Hepatic stellate cell (primary cell): ENCODE measurements at places on chromosomes 3 and 15.

- DNase-seq, result peak; percentile 78
These were observed 6.8 kb downstream of the FYCO1 start for GRCh38 chr3:45988804-45989203.

GRCh38 chr3:126084768-126085180, 850 bp upstream of the SLC41A3 start:
- DNase-seq, result no peak

- no peak for DNase-seq
These were observed 327.0 kb downstream of the FEZF2 start for GRCh38 chr3:62046326-62046725.

DNA sequence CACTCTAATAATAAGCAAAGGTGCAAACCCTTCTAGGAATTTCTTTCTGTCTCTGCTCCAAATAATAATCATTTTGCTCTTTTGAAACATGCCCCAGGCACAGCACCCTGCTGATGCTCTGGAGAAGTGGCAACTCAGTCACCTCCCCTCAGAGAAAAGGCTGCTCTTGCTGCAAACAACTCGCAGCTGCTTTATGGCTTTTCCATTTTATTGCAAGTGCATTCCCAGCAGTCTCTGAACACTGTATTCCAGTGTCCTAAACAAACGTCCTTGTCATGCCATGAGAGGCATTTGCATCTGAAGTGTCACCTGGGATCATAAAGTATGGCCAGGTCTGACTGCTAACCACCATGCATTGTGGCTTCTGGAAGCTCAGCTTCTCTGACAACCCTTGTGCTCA, 358.1 kb upstream of the TRIM42 start:
- no peak for DNase-seq

DNA sequence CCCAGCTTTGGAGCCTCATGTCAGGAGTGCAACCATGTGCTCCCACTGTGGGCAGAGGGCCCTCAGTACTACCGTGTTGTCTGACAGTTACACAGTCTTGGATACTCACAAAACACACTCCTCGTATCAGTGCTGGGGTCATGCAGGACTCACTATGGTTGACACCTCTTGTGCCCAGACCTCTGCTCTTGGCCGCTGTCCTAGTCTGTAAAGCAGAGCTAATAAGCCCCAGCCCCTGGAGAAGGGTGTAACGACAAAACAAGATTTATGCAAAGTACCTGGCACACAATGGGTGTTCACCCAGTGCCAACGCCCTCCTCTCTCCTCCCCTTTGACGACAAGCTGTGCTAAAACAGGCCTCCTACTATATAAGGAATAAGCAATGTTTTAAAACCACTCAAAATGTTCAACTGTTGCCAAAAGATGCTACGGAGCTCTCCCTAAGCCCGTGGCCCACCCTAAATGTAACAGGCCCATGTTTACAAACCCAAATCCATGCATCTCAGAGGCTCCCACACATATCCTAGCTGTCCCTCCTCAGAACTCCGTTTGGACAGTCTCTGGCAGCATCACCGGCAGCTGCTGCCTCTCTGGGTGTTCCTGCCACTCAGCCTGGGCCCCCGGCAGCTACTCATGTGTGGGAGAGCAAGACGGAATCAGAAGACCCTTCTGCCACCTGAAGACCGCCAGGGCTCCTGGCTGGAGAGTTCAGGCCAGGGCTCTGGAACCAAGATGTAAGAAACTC, 65.8 kb downstream of the MRPL46 start:
- DNase-seq, result no peak

DNA sequence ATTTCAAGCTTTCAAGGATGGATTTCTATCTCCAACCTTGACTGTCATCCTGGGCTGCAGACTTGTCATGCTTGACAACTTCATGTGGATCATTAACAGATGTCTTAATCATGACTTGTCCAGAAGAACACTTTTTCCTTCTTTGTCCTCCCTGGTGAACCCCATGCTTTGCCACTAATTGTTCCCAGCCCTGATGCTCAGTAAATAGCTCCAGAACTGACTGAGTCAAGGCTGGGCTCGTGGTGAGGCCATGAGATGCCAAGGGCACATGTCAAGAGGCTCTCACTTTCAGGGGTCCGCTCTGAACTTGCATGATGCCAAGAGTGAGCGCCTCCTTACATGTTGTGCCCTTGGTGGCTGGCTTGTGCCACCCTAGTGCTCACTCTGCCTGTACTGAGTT, 48.9 kb upstream of the KY start:
- DNase-seq, result no peak

GRCh38 chr3:112560721-112561483, 860 bp downstream of the ATG3 start:
- peak; percentile 65 for DNase-seq

GRCh38 chr3:128427872-128428822, 38.5 kb downstream of the DNAJB8 start:
- no peak for DNase-seq

DNA sequence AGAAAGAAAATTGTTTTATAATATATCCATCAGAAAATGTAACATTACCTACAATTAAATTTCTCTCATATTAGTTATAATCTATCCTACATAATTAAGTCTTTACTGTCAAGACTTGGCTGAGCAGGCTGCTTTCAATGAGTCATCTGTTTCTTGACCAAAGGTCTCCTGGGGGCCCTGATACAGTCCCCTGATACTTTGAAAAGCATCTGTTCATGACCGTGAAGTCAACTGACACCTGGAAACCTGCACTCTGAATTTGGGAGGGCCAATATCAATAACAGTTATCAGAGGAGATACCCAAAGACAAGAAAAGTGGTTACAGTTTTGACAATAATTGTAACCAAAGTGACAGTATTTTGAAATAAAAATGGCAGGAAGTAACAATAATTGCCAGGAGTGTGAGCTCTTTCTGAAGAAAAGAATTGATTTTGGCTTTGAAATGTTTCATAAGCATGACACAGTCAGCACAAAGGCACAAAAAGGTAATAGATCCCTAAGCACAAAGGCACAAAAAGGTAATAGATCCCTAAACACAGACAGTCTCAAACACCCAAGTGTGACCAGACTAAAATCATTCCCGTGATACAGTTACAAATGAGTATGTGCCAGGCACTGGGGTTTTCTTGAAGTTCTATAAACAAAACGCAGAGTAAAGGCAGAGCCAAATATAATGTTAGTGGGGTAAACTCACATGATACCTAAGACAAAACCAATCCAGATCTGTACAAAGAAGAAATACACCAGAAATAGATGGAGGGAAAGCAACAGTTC, 260.7 kb downstream of the PLOD2 start:
- DNase-seq, result no peak

DNA sequence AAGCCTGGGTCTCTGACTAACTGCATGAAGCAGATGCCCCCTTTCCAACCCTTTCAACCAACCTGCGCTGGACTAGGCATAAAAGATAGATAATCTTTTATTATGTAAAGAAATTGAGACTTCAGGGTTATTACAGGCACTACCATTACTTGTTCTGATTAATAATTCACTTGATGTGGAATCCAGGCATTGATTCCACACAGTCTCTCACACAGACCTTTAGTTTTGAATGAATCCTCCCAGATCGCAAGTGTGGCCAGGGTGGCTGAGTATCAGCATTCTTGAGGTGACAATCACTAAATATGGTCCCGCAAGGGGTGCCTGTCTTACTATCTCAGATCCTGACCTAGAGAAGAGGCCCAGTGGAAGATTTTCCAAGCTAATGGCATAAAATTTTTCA, 368.9 kb upstream of the ONECUT1 start:
- DNase-seq, result no peak

GRCh38 chr3:101879102-101879501, 29.8 kb downstream of the NFKBIZ start:
- no peak for DNase-seq

- DNase-seq, result no peak
These were observed 5.7 kb downstream of the PCCB start for GRCh38 chr3:136255672-136256406.

- no peak for DNase-seq
These were observed 155.7 kb downstream of the SV2B start for GRCh38 chr15:91255670-91256192.

DNA sequence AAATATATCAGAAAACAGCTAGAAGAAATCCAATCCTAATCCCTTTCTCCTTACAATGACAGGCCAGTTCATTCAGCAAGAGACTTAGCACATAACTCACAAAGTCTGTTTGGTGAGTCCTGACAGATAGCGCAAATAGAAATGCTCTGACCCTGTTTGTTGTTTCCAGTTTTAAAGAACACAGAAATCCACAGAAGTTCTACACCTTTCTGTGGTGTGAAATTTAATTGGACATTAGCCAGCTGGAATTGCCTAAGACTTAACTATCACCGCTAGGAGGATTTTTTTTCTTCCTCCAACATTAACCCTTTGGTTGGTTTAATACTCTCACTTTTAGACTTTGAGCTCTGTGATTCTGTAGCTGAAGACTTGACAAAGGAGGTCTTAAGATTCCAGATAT, 30.8 kb downstream of the HDC start:
- no peak for DNase-seq

GRCh38 chr15:65512807-65513416, 4.6 kb downstream of the DPP8 start:
- DNase-seq, result no peak

- peak; percentile 29 for DNase-seq
These were observed 186.7 kb downstream of the NLGN1 start for GRCh38 chr3:173584093-173584837.

- no peak for DNase-seq
These were observed 190.3 kb downstream of the FEZF2 start for GRCh38 chr3:62183087-62183486.

GRCh38 chr15:55992769-55993110, 672 bp downstream of the NEDD4 start:
- no peak for DNase-seq

DNA sequence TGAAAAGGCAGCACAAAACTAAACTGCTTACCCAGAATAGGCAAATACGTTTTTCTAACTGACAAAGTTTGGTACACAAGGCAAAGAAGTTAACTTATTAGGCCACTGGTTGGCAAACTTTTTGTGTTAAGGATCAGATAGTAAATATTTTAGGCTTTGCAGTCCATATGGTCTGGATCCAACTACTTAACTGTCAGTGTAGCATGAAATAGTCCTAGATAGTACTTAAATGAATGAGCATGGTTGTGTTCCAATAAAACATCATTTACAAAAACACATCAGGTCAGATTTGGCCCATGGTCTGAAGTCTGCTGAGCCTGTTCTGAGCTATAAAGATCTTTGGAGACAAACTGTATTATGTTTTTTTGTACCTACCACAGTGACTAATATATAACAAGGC, 136.9 kb downstream of the PCCB start:
- DNase-seq, result no peak

- no peak for DNase-seq
These were observed 979.0 kb downstream of the TUSC7 start for GRCh38 chr3:117688583-117688982.

DNA sequence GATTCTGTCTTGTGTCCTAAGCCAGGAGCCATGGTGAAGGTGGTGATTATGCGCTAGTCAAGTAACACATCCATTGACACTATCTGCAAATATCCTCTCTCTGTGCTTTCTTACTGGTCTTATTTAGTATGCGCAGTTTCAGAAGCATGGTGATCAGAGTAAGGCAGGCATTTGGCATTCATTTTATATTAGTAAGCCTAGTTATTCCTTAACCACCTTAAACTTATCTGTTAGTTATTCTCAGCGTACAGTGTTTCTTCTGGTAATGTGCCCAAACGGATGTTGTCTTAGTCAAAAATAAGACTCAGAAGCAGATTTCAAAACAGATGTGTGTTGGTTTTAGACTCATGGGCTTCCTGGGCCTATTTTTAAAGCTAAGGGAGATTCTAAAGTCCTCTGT, 329.2 kb downstream of the GRM7 start:
- DNase-seq, result no peak

- no peak for DNase-seq
These were observed 195.8 kb downstream of the PLCH1 start for GRCh38 chr3:155549087-155549486.

GRCh38 chr3:45283471-45283870, 57.4 kb upstream of the TMEM158 start:
- DNase-seq, result no peak

- no peak for DNase-seq
These were observed 8.5 kb upstream of the SLC24A5 start for GRCh38 chr15:48112242-48112641.

GRCh38 chr3:9986230-9986725, 363 bp downstream of the EMC3 start:
- no peak for DNase-seq

- DNase-seq, result no peak
These were observed 42.0 kb upstream of the FAM98B start for GRCh38 chr15:38411902-38412301.

GRCh38 chr15:51726302-51727073, 11.0 kb downstream of the LYSMD2 start:
- peak; percentile 86 for DNase-seq

GRCh38 chr15:77064539-77065308, 6.2 kb downstream of the TSPAN3 start:
- no peak for DNase-seq

DNA sequence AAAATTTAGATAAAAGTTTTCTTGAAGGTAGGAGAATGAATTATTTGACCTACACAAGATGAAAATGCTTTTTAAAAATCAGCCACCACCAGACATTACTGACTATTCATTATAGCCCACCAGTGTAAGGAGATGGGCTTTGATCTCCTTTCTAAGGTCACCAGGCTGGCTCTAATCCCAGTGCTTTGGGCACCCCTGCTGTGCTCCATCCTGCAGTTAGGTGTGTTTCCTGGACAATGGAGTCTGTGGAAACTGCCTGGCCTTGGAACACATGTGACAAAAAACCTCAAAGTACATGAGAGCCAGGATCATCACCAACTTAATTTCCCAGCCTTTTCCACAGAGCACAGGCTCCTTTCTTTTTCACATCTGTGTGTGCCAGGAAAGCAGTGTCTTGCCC, 260.9 kb downstream of the CHST2 start:
- DNase-seq, result no peak

DNA sequence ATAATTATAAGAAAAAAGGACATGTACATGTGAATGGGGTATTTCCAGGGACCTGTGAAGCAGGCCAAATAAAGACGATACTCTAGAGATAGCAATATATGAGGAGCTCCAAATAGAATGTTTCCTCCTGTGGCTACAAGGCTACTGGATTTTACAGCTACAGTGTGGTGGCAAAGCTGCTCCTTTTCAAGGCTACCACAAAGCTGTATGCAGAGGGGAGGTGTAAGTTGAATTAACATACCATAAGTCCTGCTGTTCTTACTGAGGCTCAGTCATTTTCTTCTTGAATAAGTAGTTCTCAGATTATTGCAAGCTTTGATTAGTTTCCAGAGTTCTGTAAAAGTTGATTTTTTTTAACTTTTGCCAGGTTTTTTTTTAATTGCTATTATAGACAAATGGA, 1184.6 kb upstream of the EPHA6 start:
- no peak for DNase-seq

DNA sequence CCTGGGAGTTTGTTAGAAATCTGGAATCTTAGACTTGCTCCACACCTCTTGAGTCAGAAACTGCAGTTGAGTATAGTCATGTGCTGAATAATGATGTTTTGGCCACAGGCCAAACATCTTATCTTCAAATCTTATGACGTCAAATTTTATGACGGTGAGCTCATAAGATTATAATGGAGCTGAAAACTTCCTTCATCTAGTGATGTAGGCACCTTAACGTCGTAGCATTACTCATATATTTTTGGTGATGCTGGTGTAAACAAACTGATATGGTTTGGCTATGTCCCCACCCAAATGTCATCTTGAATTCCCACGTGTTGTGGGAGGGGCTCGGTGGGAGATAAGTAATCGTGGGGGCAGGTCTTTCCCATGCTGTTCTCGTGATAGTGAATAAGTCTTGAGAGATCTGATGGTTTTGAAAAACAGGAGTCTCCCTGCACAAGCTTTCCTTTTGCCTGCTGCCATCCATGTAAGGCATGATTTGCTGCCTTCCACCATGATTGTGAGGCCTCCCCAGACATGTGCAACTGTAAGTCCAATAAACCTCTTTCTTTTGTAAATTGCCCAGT, 268.0 kb upstream of the PROK2 start:
- no peak for DNase-seq
